Stromal cell of bone marrow (primary cell): ENCODE measurements at places on chromosomes 13 and 19.

DNA sequence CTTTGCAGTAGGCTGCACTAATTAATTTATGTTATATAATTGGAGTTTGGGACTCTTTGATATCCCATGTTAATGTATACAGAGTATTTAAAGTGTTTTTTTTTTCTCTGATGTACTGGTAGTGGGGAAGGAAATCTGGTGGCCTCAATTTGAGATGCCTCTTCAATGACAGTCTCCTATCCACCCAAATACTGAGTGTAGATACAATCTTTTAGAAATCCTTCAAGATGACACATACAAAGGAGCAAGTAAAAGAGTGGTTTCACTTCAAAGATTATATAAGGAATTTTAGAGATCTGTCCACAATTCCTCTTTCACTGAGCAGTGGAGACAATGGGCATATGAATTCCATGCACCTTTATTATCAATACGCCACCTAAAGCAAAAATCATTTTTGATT is 15.1 kb downstream of the NALCN start:
- no peak for DNase-seq

GRCh38 chr19:46617601-46618000 is 7.3 kb downstream of the PTGIR start:
- DNase-seq = no peak

GRCh38 chr13:98507282-98507797 is 69.6 kb downstream of the STK24 start:
- no peak for DNase-seq

DNA sequence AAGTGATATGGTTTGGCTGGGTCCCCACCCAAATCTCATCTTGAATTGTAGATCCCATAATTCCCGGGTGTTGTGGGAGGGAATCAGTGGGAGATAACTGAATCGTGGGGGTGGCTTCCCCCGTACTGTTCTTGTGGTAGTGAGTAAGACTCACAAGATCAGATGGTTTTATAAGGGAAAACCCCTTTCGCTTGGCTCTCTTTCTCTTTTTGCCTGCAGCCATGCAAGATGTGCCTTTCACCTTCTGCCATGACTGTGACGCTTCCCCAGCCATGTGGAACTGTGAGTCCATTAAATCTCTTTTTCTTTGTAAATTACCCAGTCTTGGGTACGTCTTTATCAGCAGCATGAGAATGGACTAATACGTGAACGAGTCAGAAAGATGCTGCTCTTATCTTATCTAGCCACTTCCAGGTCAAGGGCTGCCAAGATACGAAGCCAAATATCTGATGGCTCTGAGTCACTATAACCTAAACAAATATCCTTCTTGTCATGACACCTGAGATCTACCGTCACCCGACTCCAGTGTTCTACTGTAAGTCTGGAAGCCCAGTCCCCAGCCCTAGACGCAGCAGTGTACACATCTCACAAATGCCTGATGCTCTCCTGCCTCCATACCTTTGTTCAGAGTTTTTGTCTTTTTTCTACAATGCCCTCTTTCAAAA is 45.9 kb downstream of the SLC15A1 start:
- no peak for DNase-seq

DNA sequence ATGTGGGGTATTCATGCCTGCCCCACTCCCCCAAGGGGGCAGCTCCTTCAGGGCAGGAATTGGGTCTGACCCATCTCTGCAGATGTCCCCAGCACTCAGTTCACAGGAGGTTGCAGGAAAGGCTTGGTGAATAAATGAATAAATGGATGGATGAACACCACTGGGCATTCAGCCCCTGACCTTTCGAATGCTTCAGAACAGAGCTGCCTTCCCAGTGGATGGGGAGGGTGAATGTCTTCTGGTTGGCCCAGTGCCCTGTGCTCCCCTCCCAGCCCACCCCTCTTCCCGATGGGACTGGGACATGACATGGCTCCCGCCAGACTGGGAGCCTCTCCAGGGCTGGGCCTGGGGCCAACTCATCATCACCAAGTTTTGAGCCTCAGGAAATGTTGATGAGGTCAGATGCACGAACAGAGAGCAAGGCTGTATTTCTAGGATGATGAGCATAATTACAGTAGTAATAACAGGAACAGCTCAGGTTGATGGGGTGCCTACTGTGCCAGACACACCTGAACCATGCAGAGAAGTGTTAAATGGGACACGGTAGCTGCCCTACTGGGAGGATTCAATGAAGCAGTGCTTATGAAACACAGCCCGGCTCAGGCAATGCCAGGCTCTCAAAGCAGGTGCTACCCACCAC is 25.7 kb downstream of the VRK3 start:
- DNase-seq = no peak

- DNase-seq = peak; percentile 52
These were observed 36.9 kb downstream of the ARRDC2 start for GRCh38 chr19:18044825-18045304.

DNA sequence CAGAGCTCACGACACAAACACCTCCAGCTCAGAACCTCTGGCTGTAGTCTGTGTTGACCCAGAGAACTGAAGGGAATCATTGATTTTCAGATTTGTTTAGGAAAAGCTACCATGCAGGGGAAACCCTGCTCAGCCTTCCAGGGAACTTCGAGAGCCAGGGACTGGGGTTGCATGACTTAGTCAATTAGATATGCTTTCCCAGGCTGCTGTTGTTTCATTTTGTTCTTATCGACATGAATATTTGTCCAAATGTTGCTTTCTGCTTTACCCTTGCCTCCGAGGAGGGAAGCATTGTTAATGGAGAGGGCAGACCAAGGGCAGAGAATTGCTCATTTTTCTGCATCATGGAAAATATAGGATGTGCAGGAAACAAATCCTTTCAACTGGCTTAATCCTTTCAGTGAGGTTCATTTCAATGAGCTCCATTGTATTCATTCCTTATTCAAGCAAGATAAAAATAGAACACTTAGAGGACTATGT is 82.5 kb downstream of the KLF5 start:
- no peak for DNase-seq

- no peak for DNase-seq
These were observed 26.4 kb downstream of the MYO9B start for GRCh38 chr19:17101686-17102628.

GRCh38 chr19:49953416-49953815 is 7.6 kb downstream of the SIGLEC11 start:
- no peak for DNase-seq
